Effector CD8-positive, alpha-beta T cell (primary cell): ENCODE measurements at places on chromosomes 7 and 10.

DNA sequence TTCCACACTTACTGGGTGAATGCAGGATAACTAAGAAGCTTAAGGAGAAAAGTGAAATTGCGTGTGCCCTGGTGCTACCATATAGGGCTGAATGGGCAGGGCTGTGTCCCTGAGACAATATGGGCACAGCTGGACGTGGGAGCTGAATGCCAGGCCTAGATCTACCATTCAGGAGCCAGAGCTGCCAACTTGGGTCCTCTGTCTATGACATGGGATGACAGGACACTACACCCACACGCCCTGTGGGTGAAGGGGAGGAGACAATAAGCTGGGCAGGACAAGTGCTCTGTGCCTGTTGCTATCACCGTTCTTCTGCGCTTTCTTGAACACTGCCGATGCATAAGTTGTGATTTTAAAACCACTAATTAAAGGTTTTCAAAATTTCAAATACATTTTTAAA lies 293.9 kb downstream of the TNS3 start:
- no peak for DNase-seq

DNA sequence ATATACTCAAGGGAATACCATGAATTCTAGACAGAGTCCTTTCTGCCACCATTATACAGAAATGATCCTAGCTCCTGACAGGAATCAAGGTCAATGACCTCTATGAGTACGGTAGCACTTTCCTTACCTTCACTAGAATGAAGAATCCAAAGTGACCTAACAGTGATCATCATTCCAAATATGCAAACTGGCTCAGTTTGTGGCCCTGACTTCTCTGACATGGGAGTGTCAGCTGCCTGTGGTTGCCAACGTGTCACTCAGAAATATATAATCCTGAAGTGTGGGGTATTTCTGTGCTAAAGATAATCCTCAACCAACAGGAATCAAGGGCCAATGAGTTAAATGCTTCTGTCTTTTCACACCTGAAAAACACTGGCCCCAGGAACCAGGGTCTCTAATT lies 45.7 kb downstream of the COPG2 start:
- no peak for DNase-seq

DNA sequence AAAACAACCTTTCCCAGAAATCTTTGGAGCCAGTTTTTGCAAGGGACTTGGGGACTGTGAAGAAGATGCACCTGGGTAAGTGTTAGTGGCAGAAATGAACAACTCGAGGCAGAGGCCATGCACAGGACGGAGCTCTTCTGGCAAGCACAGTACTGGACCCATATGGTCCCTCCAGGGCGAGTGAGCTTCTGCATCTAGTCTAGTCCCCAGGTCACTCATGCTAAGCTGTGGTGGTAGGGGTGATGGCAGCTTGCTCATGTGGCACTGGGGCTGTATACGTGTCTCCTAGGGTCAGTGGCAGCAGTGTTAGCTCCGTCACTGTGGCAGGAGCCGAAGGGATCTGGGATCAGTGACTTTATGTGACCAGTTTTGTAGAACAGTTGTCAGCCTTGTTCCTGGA lies 9.3 kb upstream of the LRRC61 start:
- no peak for DNase-seq

DNA sequence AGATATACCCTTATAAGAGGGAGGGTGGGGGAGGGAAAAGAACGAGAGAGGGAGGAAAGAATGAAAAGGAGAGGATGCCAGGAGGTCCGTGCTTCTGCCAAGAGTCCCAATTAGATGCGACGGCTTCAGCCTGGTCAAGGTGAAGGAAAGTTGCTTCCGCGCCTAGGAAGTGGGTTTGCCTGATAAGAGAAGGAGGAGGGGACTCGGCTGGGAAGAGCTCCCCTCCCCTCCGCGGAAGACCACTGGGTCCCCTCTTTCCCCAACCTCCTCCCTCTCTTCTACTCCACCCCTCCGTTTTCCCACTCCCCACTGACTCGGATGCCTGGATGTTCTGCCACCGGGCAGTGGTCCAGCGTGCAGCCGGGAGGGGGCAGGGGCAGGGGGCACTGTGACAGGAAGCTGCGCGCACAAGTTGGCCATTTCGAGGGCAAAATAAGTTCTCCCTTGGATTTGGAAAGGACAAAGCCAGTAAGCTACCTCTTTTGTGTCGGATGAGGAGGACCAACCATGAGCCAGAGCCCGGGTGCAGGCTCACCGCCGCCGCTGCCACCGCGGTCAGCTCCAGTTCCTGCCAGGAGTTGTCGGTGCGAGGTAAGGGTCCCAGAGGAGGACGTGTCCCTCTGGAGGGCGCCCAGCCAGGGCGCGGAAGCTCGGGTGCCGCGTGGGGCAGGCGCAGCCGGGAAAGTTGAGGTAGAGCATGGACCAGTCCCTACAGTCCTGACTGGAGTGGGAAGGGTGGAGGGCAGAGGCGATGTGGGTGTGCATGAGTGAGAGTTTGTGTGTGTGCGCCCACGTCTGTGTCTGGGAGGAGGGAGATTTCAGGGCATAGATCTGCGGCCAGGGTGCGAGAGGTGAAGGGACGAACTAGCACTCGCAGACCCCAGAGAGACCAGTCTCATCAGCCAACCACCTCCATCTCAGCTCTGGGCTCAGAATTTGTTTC lies 844 bp downstream of the GRM3 start:
- no peak for DNase-seq

DNA sequence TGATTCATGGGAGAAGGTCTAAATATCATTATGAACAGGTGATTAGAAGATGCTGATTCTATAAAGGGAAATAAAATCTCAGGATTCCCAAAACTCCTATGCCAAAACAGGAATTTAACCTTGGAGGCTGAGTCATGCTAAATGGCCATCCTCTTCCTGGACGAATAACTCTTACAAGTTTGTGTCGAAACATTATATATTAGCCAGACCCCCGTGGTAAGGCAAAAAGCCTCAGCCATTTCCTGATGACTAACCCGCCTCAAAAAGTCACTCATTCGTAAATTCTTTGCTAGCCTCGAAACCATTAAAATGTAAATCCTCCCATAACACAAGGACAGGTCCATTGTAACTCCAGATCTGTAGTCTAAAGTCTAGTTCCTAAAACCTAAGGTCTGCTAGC lies 32.0 kb downstream of the CUL2 start:
- no peak for DNase-seq

DNA sequence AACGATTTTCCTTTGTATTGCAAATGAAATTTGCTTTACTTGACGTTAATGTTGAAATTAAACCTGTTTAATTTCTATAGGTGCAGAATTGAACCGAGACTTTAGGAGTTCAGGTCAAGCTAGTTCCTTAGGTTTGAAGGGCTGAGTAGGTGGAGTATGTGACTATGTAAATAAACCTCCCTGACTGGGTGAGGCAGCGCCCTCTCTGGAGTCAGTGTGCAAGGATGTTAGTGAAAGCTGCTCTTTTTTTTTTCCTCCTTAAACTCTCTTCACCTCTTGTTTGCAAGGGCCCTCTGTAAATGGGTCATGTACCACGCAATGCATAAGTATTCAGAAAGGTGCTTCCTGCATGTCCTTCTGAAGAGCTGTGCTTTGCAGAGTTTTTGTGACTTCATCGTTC lies 33.8 kb downstream of the GALNT17 start:
- no peak for DNase-seq

DNA sequence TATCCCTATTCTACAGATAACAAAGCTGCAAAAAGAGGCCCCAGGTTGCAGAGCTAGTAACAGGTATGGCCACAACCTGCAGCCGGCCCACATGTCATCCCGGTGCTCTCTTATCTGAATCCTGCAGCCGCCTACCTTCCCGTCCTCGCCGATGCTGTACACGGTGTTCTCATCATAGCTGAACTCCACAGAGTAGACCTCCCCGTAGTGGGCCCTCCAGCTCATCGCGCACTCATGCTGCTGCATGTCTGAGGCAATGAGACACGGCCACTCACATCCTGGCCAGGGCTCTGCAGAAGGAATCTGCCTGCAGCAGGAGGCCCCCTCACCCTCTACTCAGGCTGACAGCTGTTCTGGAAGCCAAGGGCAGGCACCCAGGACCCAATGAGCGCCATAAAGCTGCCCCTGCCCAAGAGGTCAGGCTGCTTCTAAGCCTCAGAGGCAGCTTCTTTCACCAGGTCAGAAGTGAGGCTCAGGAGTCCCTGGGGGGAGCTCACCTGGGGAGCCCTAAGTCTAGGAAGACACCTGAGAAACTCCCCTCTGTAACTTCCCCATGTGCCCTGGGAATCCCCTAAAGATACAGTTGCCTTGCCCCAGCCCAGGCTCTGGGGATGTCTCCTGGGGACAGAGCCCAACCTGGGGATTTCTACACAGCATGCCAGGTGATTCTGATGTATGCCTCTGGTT lies 17.9 kb upstream of the CYREN start:
- DNase-seq, result no peak

- DNase-seq, result no peak
Observed at GRCh38 chr10:63711867-63712716, 190.9 kb downstream of the REEP3 start.

GRCh38 chr7:142345811-142346210 lies 88.0 kb upstream of the PRSS58 start:
- DNase-seq, result no peak

DNA sequence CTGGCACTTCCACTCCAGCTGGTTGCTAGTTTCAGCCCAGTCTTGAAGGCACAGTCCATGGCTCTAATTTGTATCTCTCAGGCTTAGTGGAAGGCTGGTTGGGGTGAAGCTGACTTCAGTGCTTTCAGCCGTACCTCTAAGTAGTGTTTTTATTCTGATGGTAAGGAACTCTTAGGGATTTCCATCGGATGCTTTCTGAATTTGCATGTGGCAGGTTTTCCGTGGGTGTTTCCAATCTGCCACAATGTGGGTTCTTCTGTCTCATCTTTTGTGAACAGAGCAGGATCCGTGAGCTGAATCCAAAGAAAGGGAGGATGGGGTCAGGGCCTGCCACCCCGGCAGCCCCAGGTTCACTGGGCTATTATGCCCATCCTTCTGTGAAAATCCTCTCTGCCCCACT lies 607.9 kb upstream of the MKI67 start:
- DNase-seq, result no peak

- DNase-seq, result no peak
Observed at GRCh38 chr10:11344550-11344949, 266.9 kb downstream of the USP6NL start.

- DNase-seq, result no peak
Observed at GRCh38 chr10:1488970-1489548, 248.3 kb downstream of the ADARB2 start.

DNA sequence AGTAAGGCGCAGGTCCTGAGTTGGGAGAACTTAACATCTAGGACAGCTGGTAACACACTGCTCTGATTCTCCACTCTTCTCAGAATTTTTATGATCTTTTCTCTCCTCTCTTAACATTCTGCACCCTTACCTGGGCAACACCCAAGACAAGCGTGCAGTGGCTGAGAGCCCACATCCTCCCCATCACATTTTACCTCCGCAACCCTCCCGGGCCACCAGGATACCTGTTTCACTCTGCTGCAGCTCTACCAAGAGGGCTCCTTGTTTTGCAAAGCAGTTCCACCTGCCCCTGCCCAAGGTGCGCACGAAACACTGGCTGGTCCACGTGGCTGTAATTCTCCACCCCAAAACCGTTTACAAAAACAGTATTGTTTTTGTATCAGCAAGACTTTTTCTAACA lies 81.5 kb downstream of the ITIH5 start:
- no peak for DNase-seq

- DNase-seq, result no peak
Observed at GRCh38 chr7:121211253-121211652, 117.5 kb upstream of the WNT16 start.

DNA sequence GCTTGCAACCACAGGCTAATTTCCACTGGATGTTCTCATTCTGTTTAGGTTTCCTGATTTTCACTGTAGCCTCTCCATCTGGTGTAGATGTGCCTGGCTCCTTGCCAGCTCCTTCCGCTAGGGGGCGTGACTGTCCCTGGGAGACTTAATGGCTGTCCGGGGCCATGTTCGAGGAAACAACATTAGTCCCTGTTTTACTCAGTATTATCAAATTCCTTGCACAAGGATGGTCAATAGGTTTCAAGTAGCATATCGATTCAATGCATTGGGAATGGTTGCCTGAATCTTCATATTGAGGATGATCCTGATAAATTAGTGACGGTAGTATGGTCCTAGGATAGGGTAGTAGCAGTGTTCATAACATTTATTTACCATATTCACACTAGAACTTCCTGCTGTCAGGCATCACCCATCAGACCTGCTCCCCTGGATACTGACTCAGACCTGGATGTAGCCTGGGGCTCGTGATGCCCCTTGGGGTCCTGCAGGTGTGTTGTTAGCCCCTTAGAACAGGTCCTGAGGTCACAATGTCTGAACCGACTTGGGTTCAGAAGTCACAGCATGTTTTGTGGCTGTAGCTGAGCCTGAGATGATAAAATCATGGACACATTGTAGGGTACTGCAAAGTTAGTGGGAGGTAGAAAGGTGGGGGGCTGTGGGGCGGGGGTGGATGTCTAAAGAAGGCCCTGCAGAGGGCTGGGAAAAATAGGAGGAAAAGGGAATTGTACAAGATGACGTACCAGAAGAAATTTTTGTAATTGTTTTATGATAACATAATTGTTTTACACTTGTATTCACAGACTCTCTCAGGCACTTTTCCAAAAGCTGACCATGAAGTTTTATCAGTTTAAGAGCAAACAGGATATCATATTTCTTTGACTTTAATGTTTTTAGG lies 8.9 kb upstream of the EXOC6 start:
- DNase-seq, result no peak

DNA sequence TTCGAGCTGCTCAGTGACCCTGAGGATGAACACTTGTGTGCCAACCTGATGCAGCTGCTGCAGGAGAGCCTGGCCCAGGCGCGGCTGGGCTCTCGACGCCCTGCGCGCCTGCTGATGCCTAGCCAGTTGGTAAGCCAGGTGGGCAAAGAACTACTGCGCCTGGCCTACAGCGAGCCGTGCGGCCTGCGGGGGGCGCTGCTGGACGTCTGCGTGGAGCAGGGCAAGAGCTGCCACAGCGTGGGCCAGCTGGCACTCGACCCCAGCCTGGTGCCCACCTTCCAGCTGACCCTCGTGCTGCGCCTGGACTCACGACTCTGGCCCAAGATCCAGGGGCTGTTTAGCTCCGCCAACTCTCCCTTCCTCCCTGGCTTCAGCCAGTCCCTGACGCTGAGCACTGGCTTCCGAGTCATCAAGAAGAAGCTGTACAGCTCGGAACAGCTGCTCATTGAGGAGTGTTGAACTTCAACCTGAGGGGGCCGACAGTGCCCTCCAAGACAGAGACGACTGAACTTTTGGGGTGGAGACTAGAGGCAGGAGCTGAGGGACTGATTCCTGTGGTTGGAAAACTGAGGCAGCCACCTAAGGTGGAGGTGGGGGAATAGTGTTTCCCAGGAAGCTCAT lies 1.1 kb downstream of the DDIT4 start:
- DNase-seq, result peak; percentile 54

DNA sequence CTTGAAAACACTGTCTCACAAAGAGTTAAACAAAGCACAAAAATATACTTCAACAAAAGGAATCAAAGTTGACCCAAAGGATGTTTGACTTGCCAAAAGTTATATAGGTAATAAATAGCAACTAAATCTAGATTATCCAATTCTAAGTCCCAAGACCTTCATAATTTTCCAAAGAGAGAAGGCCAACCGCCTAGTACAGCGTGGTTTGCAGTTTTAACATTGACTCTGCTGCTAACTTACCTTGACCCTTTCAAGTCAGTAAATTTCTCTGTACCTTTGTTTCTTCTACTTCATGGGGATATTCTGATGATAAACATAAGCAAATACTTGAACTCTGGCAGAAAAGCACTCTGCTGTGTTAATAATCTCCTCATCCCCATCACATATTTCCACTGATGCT lies 1.9 kb upstream of the GPR22 start:
- no peak for DNase-seq

- no peak for DNase-seq
Observed at GRCh38 chr7:149635561-149636329, 137.6 kb downstream of the ZNF467 start.

GRCh38 chr10:23432166-23432565 lies 6.7 kb upstream of the OTUD1 start:
- DNase-seq, result no peak
